NCI-H1105 (cell line): ENCODE measurements at places on chromosomes 5 and 9.

DNA sequence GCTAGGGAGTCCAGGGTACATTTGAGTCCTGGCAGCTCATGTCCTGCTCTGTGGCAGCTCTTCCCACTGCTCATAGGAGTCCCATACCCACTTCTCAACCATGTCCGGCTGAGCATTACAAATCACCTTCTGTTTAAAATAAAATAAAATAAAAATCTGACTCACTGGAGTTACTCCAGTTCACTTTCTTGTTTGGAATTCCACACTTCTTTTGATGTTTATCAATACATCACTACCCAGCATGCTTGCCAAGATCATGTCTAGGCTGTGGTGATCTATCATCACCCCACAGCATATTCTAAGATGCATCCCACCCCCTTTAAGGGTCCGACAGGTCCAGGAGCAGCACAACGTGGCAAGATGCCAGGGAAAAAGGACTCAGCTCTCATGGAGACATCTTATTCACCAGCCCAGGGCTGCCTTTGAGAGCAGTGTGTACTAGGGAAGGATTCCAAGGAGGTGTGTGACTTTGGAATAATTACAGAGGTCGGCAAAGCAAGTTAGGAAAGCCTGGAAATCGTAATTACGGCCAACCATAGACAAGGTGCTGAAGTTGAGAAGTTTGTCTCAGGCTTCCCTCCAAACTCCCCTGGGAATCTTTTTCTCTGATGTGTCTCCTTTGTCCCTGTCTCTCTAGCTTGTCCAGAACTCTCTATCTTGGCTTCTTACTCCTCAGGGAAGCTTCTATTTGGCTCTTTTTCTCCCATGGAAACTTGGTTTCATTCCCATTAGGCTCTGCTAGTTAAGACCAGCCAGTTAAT, 111.4 kb upstream of the SLC1A3 start:
- no peak for DNase-seq

DNA sequence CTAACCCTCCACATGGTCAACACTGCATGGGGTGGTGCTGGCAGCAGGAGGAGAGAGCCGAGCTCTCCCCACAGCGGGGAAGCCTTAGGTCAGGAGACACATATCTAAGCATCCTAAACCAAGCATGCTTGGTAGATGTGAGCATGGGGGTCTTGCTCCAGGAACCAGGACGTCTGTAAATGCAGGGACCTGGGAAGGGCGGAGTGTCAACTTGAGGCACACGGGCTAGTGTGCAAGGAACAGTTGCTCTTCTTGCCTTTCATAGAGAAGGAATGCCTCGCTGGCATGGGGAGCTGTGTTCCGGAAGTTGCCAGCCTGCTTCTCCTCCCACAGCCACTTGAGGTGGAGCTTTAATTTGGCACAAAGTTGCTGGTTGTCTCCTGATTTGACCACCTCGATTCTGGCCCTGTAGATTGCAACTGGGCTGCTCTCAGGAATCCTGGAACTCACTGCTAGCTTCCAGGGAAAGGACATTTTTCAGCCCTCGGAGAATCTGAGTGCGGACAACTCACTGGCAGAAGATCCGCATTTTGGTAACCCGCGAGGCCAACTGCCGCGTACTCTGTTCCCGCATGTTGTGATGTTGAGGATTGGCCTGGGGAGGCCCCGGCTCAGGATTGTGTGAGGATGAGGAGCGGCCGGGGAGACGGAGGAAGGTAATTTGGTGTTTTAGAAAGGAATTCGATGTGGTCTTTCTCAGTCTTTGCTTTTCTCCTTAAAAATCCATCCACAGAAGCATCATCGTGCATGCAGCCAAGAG, 370.3 kb upstream of the IRX1 start:
- DNase-seq: no peak

- no peak for DNase-seq
Observed at GRCh38 chr9:83235526-83235925, 172.6 kb upstream of the RASEF start.

- DNase-seq: no peak
Observed at GRCh38 chr9:98962181-98962560, 18.5 kb downstream of the COL15A1 start.

DNA sequence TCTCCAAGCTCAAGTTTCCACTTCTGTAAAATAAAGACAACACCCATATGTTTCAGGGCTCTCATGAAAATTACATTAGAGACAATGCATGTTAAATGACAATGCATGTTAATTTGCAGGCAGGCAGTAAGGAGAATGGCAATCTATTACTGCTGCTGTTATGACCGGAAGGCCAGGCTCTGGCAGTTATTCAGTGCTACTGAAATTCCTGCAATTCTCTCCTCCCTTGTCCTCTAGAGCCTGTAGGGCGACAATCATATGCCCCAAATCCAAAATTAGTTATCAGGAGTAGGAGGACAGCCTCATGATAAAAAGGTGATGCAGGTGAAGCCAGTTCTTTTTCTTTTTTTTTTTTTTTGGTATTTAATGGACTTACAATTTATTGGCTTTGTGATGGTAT, 42.2 kb upstream of the CAST start:
- no peak for DNase-seq
